ENCODE measurements at places on chromosomes 16 and 17. TPM values are rescaled to one million over a fixed set of nuclear protein-coding genes. Genes with fewer than 3 reads are reported as not detected.

CTRB1 gene
- total RNA-seq = not detected

- H3K4me1 ChIP-seq = no peaks in the 10 kb centered on the region
- no peak overlapping the region for H3K27ac ChIP-seq
- H3K27me3 ChIP-seq = no peaks in the 10 kb centered on the region
- no peak for DNase-seq
- H3K36me3 ChIP-seq = peaks cover 30% of the 10 kb centered on the region
- no peak overlapping the region for H3K4me3 ChIP-seq
Measured at GRCh38 chr16:68113765-68114240, 28.6 kb downstream of the NFATC3 start.

- H3K4me3 ChIP-seq = no peak overlapping the region
- peaks cover 28% of the 10 kb centered on the region for H3K4me1 ChIP-seq
- no peaks in the 10 kb centered on the region for H3K36me3 ChIP-seq
- DNase-seq = no peak
- no peaks in the 10 kb centered on the region for H3K27me3 ChIP-seq
- no peak overlapping the region for H3K27ac ChIP-seq
Measured at GRCh38 chr16:11601425-11601824, 14.7 kb upstream of the LITAF start.

TNRC6A gene
- total RNA-seq = 77.3 TPM

Measured in mesothelial cell of epicardium (in vitro differentiated cells).